Spinal cord (tissue), 10 donors: ENCODE measurements at places on chromosomes 1 and 21. TPM values are rescaled to one million over a fixed set of nuclear protein-coding genes. Genes with fewer than 3 reads are reported as not detected.

Gene TIE1
- total RNA-seq: 32.3 TPM

Gene ZMYM1
- total RNA-seq: 17.3 TPM

Gene KRTAP19-1
- not detected for total RNA-seq

Gene CR2
- total RNA-seq: 0.20 TPM

Gene S100A5
- total RNA-seq: not detected

Gene CRB1
- 36.8 TPM for total RNA-seq

Gene OR2G6
- not detected for total RNA-seq

Gene ZYG11B
- 115 TPM for total RNA-seq

Gene KCNQ4
- 1.3 TPM for total RNA-seq

Gene OBSCN
- total RNA-seq: 13.5 TPM

Gene AVPR1B
- 0.50 TPM for total RNA-seq

Gene PRXL2B
- total RNA-seq: 21.1 TPM

Gene KRTAP13-1
- total RNA-seq: not detected

Gene LINGO4
- total RNA-seq: 0.22 TPM

Gene IL19
- total RNA-seq: not detected

Gene BRDT
- 0.06 TPM for total RNA-seq

Gene PLEKHG5
- total RNA-seq: 19.6 TPM

Gene OR2AK2
- 1.1 TPM for total RNA-seq

Gene KMO
- 0.39 TPM for total RNA-seq

Gene ILDR2
- 18.8 TPM for total RNA-seq

Gene CASQ1
- 0.99 TPM for total RNA-seq

Gene RLF
- 65.1 TPM for total RNA-seq

Gene RXFP4
- not detected for total RNA-seq

Gene TNFRSF14
- total RNA-seq: 7.2 TPM

Gene SPATA1
- total RNA-seq: 1.8 TPM

Gene FCRL5
- 0.20 TPM for total RNA-seq

Gene COL9A2
- 14.1 TPM for total RNA-seq

Gene MYOM3
- 0.50 TPM for total RNA-seq

Gene NEGR1
- 21.4 TPM for total RNA-seq

Gene LIPI
- total RNA-seq: not detected

Gene MAP1LC3C
- total RNA-seq: 1.9 TPM

Gene XCL1
- total RNA-seq: not detected

Gene ITLN1
- 1.1 TPM for total RNA-seq

Gene PLPPR4
- total RNA-seq: 70.7 TPM

Gene NR0B2
- total RNA-seq: not detected

Gene ZZZ3
- total RNA-seq: 77.9 TPM

Gene LCE1F
- total RNA-seq: not detected

Gene PLA2G5
- 2.1 TPM for total RNA-seq
